ENCODE measurements at places on chromosomes 16 and 17. TPM values are rescaled to one million over a fixed set of nuclear protein-coding genes. Genes with fewer than 3 reads are reported as not detected.

DNA sequence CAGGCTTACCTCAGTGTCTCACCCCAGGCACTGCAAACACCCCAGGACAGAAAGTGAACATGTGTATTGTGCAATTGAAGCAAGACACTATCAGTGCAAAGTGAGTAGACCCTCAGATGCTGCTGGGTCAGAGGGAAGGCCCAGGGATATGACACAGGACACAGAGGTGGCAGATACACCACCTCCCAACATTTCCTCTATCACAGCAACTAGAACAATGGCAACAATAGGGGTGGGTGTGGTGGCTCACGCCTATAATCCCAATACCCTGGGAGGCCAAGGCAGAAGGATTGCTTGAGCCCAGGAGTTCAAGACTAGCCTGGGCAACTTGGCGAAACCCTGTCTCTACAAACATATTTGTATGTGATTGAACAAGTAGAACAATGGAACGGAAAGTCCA, 22.5 kb downstream of the MILR1 start:
- H3K4me1 ChIP-seq: no peaks in the 10 kb centered on the region
- H3K4me3 ChIP-seq: no peak overlapping the region
- H3K27ac ChIP-seq: no peak overlapping the region
- H3K36me3 ChIP-seq: no peaks in the 10 kb centered on the region

GRCh38 chr16:88331989-88332920, 50.5 kb upstream of the ZNF469 start:
- H3K36me3 ChIP-seq: no peaks in the 10 kb centered on the region
- H3K27me3 ChIP-seq: no peaks in the 10 kb centered on the region
- H3K4me3 ChIP-seq: no peak overlapping the region

GRCh38 chr17:66589892-66590291, 245.0 kb upstream of the CACNG5 start:
- no peak overlapping the region for H3K27ac ChIP-seq
- H3K4me1 ChIP-seq: no peaks in the 10 kb centered on the region
- H3K4me3 ChIP-seq: no peak overlapping the region
- no peaks in the 10 kb centered on the region for H3K27me3 ChIP-seq

GRCh38 chr17:44374306-44375195, 10.9 kb upstream of the FAM171A2 start:
- H3K36me3 ChIP-seq: no peaks in the 10 kb centered on the region
- no peak overlapping the region for H3K27ac ChIP-seq
- H3K4me1 ChIP-seq: no peaks in the 10 kb centered on the region
- no peak for DNase-seq
- H3K4me3 ChIP-seq: no peak overlapping the region

DNA sequence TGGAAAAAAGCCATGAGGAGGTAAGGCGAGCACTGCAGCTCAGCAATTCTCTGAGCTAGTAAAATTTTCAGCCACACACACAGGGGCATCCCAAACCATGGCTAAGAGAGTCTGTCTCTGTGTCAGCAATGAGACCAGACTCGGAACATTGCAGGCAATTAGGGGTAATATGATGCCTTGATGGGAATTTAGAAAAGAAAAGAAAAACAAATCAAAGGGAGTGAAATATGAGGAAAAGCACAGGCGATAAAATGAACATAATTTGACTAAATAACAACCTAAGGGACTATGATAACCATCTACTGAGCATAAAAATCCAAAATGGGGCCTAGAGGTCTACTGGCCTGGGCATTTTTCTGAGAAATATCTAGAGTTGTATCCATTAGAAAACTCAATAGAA, 546.0 kb upstream of the PSMD7 start:
- H3K4me3 ChIP-seq: no peak overlapping the region
- no peaks in the 10 kb centered on the region for H3K4me1 ChIP-seq
- H3K27ac ChIP-seq: no peak overlapping the region

DNA sequence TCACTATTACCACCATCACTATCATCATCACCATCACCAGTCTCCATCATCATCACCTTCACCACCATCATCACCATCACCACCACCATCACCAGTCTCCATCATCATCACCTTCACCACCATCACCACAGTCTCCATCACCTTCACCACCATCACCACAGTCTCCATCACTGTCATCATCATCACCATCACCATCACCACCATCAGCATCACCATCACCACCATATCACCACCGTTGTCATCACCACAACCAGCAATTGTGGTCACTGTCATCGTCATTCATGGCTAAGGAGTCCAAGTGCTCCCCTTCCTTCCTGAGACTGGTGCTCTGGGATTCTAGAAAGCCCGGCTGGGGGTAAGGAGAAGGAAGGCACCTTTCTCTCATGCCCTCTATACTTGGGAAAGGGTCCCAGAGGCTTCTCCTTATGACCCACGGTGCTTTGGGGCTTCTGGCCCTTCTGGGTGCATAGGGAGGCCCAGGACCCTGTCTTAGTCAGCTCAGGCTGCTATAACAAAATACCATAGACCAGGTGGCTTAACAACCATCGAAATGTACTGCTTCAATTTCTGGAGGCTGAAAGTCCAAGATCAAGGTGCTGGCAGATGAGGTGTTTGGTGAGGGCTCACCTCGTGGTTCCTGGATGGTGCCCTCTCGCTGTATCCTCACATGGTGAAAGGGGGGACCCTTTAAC, 93.4 kb upstream of the GSE1 start:
- no peak overlapping the region for H3K27ac ChIP-seq
- no peaks in the 10 kb centered on the region for H3K27me3 ChIP-seq
- no peak overlapping the region for H3K4me3 ChIP-seq
- H3K4me1 ChIP-seq: peaks cover 29% of the 10 kb centered on the region
- no peak for DNase-seq

Gene CES5A
- not detected for total RNA-seq

Gene OTOA
- total RNA-seq: not detected

Gene TMC6
- total RNA-seq: 26.8 TPM

Gene CNGB1
- total RNA-seq: not detected
